ENCODE measurements at places on chromosomes 16 and 17.
A peak's percentile ranks its signal among the peaks of the same experiment; 100 is the strongest.

GRCh38 chr16:62408760-62409159 lies 372.5 kb upstream of the CDH8 start:
- DNase-seq = no peak

DNA sequence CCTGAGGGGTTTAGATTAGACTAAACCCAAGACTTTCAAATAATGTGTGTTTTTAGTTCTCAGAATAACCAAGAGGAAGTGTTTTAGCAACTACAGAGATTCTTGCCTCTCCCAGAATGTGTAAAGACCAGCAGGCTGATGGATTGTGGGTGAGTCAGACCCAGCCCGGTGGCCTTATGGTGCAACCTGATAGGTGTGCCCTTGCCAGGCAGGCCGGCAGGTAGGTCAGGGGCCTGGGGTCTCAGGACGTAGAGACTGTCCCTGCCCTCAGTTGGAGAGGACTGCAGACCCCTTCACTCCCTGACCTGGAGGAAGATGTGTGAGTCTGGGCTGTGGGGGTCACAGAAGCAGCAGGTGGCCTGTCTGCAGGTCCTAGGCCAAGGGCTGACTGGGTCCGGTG lies 47.2 kb upstream of the ACSF3 start:
- peak; percentile 6 for DNase-seq

- DNase-seq = no peak
Measured at GRCh38 chr17:73293480-73293911, 18.3 kb downstream of the CDC42EP4 start.

- no peak for DNase-seq
Measured at GRCh38 chr17:35046740-35047283, 16.7 kb downstream of the RFFL start.

DNA sequence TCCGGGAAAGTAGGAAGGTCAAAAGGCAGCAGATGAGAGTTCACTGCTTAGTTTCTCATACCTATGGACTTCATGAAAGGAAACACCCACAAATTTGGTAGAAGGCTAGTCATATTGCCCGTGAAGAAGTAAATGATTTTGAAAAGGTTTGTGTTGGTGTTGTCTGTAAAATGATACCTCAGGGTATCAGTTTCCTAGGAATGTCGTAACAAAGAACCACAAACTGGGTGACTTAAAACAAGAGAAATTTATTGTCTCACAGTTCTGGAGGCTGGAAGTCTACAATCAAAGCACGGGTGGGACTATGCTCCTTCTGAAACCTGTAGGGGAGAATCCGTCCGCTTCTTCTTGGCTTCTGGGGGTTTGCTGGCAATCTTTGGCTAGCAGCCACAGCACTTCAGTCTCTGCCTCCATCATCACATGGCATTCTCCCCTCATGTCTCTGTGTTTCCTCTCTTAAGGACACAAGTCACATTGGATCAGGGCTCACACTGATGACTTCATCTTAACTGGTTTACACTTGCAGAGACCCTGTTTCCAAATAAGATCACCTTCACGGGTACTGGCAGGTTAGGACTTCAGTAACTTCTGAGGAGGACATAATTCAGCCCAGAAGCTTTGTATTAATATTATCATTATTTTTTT lies 2.0 kb upstream of the NAE1 start:
- DNase-seq = no peak

DNA sequence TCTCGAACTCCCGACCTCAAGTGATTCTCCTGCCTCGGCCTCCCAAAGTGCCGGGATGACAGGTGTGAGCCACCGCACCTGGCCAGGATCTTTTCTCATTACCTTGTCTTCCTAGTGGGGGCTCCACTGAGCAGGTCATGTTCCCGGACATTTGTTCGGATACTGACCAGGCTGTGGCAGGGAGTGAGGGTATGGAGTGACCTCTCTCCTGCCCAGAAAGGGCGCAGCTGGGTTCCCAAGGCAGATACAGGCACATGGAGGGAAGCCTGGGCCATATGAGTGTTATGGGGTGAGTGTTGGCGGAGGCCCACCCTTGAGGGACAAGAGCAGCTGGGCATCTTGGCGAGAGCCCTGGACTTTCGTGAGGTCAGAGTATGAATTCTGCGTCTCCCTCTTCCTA lies 5.5 kb downstream of the SERPINF1 start:
- no peak for DNase-seq

GRCh38 chr17:78110363-78111015 lies 18.1 kb downstream of the TMC6 start:
- DNase-seq = no peak

DNA sequence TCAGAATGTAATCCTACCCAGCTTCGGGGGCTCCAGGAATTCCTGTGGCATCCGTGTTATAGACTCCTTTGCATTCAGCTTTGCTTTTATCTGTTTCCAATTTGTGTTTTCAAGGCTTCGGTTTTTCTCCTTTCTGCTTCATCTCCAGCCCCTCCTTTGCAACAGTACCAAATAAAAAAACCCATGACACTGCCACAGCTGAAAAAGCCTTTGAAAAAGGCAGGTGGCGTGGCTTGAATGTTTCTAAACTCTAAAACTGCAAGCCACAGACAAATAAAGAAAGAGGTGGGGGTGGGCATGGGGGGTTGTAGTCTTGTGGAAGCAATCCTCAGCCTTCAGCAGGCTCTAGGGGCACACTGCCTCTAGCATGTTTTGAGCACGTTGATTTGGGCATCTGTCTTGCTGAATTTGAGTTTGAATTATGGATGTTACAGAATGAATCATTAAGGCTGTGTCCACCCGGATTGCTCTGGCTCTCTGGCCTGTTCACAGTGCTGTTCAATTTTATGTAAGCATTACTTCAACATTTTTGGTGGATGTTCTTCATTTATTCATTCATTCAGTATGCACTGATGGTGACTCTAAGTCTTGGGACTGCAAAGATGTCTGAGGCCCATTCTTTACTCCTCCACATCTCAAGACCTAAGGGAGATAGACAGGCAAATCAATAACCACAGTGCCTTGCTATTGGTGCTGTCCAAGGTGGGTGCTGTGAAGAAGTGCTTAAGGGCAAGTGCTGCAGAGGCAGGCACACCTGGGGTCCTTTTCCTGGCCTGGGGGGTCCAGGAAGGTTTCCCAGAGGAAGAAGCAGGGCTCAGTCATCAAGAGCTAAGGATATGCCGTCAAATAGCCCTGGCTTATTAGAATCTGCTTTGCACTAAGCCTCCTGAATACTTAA lies 77.4 kb downstream of the CDH13 start:
- DNase-seq = no peak

DNA sequence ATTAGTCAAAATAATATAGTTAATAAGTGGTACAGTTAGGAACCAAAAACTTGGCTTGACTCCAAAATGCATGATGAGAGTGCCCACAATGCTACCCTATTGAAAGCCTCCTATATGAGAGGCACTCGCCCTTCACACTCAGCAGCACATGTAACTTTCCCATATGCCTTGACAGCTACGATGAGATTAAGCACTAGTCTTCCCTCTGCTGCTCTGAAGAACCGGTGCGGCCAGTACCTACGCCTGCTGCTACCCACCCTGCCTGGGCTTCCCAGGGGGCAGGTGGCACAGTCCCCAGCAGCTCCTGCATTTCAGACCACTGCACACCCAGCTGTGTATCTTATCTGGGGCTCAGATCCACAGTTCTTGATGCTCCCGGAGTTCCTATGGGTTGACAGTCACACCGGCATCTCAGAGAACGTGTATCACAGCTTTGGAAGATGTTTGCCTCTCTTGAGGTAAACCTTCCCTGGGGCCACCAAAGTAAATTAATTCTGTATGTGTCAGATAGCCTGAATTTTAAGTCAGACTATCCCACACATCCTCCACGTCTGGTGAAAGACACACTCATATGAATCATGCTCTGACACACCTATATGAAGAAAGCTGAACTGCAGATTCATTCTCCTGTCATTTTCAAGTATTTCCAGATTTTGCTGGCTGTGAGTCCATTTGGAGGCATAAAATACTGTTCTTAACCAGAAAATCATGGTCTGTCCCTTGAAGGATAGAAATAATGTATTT lies 77.8 kb downstream of the MYH10 start:
- DNase-seq = no peak

GRCh38 chr17:1762233-1762900 lies 507 bp downstream of the SERPINF1 start:
- DNase-seq = no peak

DNA sequence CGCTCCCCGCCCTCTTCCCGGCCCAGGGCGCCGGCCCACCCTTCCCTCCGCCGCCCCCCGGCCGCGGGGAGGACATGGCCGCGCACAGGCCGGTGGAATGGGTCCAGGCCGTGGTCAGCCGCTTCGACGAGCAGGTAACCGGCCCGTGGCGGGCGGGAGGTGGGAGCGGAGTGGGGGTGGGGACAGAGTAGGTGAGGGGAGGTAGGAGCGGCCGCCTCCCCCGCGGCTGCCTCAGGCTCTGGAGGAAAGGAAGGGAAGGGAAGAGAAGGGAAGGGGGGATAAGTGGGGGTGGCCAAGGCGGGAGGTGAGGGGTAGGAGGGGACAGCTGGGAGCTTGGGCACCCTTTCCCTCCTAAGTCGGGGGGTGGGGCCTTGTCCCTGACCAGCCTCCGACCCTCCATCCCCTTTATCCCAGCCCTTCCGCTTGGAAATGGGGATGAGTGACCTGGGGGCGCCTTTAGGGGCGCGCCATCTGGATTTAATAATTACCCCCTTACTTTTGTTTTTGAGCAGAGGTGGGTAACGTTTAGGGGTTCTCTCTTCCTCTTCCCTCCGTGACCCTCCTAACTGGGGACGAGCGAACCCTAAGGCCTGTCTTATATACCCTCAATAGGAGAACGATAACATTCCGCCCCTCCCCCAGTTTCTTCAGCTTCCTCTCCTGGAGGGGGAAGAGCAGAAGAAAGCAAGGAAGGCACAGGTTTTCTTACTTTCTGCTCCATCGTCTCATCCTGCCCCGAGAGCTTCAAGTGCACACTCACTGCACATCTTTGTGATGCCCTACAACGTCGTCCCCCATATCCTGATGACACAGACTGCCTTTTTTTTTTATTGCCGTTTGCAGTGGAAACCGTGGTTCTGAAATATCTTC lies 694 bp downstream of the NF1 start:
- DNase-seq = peak; percentile 30

DNA sequence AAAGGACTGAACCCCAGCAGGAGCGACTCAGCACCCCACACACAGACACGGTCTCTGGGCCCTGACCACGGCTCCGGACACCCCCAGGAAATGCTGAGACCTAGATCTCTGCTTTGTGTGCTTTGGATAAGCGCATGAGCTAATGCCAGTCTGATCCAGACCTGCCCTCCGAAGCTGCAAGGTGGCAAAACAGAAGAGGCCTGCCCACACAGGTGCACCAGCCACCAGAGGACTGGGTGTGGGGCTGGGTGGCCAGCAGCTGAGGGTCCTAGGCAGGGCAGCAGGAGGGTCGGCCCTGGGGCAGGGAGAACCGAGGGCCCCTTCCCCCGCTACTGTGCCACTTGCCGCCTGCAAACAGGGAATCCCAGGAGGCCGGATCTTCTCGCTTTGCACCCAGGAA lies 30.7 kb upstream of the EIF1 start:
- no peak for DNase-seq

GRCh38 chr17:51263006-51263405 lies 2.7 kb downstream of the UTP18 start:
- no peak for DNase-seq

DNA sequence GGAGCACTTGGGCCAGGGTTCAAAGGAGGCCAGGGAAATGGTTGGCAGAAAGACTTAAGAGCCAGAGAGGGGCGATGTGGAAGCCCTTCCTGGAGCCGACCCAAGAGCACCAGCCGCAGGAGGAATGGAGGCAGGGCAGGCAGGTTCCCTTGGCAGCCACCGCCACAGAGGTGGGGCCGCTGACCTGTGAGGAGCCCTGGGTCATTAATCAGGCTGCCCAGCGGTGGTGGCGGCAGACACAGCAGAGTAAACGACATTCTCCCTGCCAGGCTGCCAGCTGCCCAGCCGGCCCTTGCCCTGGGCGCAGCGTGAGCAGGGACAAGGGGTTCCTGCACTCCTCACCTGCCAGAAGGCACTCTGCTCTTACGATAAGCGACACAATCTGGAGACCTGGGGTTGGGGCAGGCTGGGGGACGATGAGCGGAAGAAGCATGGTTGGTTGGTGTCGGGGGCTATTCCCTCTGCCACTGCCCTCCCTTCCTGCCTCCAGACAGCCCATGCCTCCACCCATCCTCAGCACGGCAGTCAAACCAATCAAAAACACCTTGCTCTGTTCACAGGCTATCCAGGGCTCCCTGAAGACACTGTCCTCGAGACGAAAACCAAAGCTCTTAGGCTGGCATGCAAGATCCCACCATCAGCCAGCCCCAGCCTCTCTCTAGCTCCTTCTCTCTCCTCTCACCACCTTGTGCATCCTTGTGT lies 40.9 kb downstream of the PLXDC1 start:
- no peak for DNase-seq

- DNase-seq = no peak
Measured at GRCh38 chr16:1413684-1414531, 596 bp downstream of the UNKL start.

DNA sequence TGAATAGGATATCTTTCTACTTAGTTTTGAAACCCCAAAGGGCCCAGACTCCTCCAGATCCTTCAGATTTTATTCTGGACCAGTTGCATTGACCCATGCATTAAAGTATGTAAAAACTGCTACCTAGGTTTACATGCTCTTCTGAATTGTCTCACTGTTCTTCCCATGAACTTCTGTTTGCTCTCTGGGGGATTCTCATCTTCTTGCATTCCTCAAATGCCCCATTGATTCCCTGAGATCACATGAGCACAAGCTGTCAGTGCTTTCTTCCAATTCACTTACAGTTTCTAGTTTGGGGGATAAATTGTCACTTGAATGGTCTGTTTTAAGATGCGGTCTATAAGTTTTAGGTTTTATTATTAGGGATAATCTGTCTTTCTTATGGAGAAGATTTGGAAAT lies 188.9 kb upstream of the KIF2B start:
- DNase-seq = no peak

DNA sequence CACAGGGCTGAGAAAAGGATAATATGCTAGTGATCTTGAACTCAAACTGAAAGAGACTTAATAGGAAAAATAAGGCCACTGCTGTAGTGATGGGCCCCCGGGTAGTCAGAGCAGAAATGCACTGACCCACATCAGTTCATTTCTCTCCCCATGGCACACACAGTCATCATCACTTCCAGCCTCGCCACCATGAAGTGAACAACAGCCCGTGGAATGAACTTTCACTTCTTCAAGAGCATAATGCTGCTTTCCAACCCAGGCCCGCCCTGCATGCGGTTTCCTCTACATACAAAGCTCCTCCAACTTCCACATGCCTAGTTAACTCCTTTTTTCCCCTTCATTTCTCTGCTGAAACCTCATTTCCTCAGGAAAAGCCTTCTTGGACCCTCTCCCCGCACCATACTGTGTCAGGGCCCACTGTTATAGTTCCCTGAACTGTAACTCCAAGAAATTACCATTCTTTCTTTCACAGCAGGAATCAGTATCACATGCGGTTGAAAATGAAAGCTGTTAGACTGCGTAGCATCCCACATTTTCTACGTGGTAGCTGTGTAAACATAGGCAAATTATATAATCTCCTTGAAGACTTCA lies 65.8 kb upstream of the SMIM36 start:
- DNase-seq = no peak

DNA sequence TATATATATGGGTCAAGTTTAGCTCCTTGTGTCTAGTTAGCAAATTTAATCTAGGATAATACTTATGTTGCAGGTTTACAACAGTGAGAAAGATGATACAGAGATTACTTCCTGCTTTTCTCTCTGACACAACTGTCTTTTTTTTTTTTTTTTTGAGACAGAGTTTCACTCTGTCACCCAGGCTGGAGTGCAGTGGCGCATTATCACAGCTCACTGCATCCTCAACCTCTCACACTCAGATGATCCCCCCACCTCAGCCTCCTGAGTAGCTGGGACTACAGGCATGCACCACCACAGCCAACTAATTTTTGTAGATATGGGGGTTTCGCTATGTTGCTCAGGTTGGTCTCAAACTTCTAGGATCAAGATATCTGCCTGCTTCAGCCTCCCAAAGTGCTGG lies 706.9 kb upstream of the SOX9 start:
- no peak for DNase-seq

GRCh38 chr17:36837195-36837938 lies 99.9 kb upstream of the LHX1 start:
- no peak for DNase-seq
